ENCODE measurements at places on chromosomes 6 and 20.

- no peak for DNase-seq
Measured at GRCh38 chr6:134932098-134932497, 17.8 kb downstream of the ALDH8A1 start.

DNA sequence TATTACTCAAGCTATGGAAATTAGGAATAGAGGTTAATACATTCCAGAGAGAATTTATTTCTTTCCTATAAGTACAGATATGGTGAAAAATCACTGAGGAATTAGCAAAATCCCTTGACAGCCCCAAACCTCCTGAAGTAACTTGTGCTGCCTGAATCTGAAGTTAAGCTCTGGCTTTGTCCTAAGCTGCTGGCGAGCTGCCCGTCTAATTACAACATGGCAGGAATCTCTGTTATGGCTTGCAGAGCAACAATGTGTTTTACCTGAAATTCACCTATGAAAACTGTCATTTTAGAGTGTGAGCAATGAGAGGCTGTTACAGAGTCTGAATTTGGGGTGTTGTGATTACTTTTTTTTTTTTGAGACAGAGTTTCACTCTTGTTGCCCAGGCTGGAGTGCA, 22.5 kb upstream of the IYD start:
- DNase-seq, result no peak

- DNase-seq, result no peak
Measured at GRCh38 chr20:13494019-13494418, 144.7 kb downstream of the TASP1 start.

DNA sequence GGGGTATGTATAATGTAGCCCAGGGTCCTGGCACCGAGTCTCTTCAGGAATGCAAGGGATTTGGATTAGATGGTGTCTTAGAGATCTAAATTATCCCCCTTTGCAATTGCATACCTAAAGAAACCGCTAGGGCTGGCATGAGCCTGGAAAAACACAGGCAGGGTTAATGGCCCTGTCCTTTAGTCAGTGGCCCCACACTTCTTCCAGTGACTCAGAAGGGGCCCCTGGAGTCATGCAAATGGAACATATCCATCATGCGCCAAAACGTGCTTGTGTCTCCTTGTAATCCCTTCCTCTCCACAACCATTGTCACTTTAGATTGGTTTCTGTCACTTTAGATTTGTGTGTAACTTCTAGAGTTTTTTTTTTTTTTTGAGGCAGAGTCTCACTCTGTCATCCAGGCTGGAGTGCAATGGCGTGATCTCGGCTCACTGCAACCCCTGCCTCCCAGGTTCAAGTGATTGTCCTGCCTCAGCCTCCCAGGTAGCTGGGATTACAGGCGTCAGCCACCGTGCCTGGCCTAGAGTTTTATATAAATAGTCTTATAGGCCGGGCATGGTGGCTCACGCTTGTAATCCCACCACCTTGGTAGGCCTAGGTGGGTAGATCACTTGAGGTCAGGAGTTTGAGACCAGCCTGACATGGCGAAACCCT, 8.7 kb upstream of the MYBL2 start:
- DNase-seq, result no peak

GRCh38 chr20:51972056-51972455, 169.7 kb upstream of the SALL4 start:
- no peak for DNase-seq

DNA sequence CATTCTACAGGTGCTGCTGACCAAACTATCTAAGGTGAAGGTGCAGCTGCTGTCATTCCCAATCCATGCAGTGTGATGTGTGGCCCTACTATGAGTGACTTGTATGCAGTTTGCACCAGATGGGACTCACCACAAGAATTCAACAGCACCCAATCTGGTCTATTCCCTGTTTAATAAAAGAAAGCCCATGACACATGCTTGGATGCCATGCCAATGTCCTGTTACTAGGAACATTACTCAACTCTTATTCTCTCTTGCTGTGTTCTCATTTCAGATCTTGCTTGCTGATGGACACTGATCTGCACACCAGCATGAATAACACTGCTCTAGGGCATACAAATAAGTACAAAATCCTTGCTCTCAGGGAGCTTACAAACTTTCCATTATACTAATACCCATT, 221.6 kb upstream of the CDYL start:
- DNase-seq, result no peak

DNA sequence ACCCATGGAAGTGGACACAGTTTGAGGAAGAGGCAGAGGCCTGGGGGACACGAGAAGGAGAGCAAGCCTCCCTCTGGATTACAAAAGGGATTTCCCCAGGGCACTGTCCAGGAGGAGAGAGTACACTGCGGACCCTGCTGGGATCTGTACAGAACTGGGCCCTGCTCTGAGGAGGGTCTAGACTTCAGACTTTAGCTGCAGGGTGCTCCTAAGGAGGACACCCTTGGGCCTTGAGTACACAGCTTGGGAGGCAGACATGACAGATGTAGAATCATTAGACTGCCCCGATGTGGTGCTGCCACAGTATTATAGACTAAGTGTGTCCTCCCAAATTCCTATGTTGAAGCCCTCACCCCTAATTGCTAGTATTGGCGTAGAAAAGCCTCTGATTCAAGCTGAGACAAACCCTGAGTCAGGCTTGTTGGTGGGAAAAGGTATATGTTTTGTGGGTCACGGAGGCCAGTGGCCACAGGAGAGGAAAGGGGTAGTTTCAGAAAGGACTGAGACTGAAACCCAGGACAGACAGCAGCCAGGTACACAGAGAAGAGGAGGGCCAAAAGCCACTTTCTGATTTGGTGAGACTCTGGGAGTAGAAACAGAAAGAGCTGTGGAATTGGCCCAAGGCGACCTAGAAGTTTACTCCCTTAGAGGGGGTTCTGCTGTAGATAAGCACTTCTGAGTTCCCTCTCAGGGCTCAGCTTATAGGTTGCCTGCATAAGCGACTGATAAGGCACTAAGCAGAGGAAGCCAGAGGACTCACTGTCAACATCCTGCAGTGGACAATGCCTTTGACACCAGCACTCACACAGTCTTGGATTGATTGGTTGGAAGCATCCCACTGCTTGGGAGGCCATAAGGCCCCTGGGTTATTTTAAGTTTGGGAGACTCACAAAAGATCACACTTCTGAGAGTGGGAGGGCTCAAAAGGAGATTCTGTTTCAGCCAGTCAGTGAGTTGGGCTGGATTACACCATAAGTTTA, 16.5 kb upstream of the SH3BGRL2 start:
- no peak for DNase-seq

GRCh38 chr20:34529742-34530141, 13.5 kb downstream of the DYNLRB1 start:
- DNase-seq, result no peak

GRCh38 chr6:13026557-13026956, 301.8 kb downstream of the TBC1D7 start:
- DNase-seq, result no peak

DNA sequence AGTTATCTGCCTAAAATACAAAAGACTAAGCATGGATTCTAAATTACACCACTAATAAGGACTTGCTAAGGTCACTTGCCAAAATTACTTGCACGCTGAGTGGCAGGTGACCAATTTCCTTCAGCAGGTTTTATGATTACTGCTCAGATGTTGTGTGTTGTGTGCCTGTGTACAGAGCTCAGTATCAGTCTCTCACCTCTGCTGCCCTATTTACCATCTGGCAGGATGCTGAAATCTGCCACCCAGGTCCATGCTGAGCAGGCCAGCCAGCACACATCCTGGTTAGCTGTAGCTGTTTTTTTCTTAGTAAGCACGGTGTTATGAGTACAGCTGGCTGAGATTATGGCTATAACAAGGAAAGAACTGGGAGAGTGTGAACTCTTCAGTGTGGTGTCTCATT, 34.0 kb downstream of the ELOVL4 start:
- DNase-seq, result no peak
